ENCODE measurements at places on chromosomes 4 and X.

- DNase-seq = no peak
Observed at GRCh38 chr4:46852800-46853199, 56.2 kb downstream of the COX7B2 start.

GRCh38 chr4:104905546-104905945 lies 241.1 kb upstream of the TET2 start:
- no peak for DNase-seq

DNA sequence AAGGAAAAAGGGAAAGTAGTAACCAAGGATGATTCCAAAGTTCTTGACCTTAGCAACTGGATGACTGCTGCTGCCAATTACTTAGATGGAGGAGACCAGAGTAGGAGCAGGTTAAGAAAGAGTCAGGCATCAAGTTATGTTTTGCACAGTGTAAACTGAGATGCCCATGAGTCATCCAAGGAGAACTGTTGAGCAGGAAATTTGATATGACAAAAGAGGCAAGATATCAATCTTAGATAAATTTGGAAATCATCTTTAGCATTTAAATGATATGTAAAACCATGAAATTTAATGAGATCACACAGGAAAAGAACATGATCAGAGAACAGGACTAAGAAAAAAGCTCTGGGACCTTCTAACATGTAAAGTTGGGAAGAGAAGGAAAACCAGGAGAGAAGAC lies 361.3 kb downstream of the OPHN1 start:
- DNase-seq = no peak

GRCh38 chr4:174475528-174475927 lies 46.8 kb downstream of the HPGD start:
- no peak for DNase-seq

DNA sequence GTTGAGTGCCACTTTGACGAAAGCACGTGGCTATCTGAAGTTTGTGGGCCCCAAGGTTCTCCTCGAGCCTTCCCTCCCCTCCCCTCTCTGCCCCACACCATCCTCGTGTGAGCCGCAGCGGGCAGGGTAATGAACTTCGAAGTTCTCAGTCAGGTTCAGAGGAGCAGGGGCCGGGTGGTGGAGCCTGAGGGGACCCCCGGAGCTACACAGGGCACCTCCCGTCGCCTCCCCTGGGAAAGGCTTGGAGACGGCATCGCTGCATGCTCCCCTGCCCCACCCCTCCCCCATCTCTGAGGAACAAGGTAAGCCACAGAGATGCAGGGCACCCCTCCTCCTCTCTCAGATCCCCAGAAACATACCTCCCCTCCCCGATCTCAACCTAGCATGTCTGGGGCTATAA lies 2.8 kb upstream of the NKX1-1 start:
- no peak for DNase-seq

DNA sequence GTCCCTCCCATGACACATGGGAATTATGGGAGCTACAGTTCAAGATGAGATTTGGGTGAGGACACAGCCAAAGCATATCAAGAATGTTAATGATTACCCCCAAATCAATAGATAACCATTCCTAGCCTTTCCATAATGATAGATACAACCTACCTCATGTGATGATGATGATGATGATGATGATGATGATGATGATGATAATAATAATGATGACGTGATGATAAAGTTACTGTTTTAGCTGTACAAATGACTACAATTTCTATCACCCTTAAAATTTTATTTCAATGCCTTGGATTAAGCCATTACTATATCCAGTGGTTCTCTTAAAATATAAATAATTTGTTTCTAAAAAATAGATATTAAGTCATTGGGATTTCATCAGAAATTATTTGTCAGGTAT lies 55.2 kb upstream of the NLGN4X start:
- DNase-seq = no peak

DNA sequence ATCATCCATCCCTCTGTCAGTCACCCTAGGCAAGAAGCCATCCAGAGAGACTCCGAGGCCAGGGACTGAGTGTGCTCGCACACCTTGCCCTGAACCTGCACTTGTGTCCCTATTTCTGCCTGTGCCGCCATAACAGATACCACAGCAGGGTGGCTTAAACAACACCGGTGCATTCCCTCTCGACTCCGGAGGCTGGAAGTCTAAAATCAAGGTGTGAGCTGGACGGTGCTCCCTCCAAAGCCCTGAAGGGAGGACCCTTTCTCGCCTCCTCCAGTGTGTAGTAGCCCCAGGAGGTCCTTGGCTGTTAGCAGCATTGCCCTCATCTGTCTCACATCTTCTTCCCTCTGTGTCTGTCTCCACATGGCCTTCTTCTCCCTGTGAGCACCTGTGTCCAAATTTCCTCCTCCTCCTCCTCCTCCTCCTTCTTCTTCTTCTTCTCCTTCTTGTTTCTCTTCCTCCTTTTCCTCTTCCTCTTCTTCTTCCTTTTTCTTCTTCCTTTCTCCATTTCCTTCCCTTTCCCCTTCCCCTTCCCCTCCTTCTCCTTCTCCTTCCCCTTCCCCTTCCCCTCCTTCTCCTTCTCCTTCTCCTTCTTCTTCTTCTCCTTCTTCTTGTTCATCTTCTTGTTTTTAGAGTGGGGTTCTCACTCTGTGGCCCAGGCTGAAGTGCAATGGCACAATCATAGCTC lies 98.1 kb upstream of the ENPP6 start:
- no peak for DNase-seq

DNA sequence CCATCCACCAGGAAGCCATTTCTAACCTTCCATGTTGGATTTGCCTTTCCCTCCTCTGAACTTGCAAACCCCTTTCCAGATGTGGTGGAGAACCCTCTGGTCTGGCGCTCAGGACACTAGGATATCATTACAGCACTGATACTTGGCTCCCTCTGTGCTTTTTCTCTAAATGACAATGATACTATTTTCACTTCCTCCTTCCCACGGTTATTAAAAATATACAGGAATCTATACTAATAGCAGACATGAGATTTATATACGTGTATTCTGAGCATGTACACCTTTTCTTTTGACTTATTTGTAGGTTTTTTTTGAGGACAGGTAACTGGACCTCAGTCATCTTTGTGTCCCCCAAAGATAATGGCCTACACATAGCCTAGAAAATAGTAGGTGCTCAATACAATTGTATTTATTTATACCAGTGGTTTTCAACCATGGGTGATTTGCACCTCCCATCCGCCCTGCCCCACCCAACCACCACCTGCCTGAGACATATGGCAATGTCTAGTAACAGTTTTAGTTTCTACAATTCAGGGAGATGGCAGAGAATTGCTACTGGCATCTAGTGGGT lies 60.4 kb upstream of the PLAC8 start:
- DNase-seq = no peak

GRCh38 chrX:101659601-101660063 lies at the start of gene ARMCX2:
TSS of gene ARMCX2 (minus strand) at chrX:101659850. CDS start at chrX:101657588, 2,262 bp downstream.
- no peak for DNase-seq

GRCh38 chrX:40065296-40066046 lies 32.3 kb downstream of the BCOR start:
- no peak for DNase-seq

GRCh38 chr4:166577639-166578038 lies 656.7 kb downstream of the SPOCK3 start:
- DNase-seq = no peak

DNA sequence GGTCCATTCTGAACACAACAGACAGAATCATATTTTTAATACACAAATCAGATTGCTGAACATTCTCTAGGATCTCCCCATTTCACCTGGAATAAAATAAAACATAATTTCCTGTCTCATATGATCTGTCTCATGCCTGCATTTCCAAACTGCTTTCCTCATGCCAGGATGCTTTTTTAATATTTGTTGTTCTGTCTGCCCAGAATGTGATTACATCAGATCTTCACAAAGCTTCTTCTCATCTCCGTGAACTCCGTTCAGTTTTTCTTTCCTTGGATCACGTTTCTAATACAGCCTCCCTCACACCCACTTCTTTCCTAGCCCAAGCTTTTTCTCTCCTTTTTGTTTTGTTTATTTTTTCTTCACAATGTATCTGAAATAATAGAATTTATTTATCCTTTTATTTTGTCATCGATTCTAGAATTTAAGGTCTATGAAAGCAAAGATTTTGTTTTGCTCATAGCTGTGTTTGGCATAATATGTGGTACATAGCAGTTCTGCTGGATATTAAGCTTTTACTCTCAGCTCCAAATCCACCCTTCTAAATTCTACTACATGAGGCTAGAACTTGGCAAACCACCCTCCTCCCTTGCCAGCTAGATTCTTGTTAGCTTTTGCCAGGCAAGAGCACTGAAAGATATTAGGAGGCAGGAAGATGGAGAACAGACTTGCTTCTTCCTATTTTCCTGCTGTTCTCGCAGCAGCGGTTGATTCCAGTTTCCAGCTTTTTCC lies 165.5 kb upstream of the SLIT2 start:
- DNase-seq = no peak

DNA sequence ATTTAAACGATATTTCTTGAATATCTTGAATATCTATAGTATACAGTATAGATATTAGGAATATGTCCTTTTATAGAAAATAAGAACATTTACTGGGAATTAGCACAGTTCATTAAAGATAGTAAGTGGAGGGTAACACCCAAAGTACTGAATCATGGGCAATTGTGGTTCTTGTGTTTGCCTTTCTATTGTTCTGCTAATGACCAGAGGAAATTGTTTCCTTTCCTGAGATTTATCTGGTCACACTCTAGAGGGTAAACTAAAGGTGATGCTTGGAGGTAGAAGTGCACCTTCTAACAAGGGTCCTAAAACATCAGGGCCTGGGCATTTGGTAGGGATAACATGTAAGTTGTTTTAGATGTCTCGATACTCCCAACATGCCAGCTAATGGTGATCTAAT lies 241.3 kb upstream of the SFRP2 start:
- DNase-seq = no peak

GRCh38 chr4:88527787-88528186 lies 4.2 kb upstream of the PYURF start:
- DNase-seq = no peak

DNA sequence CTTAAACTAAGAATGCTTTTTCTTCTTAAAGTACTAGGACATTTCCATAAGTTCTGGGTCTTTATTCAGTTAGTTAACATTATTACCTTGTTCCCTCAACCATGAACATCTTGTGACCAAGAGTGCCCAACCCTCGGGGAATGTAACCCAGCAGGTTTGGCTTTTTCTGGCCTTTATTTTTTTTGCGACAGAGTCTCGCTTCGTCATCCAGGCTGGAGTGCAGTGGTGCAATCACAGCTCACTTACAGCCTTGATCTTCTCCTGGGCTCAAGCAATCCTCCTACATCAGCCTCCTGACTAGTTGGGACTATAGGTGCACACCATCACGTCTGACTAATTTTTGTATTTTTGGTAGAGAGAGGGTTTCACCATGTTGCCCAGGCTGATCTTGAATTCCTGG lies 65.1 kb downstream of the USP11 start:
- DNase-seq = no peak

DNA sequence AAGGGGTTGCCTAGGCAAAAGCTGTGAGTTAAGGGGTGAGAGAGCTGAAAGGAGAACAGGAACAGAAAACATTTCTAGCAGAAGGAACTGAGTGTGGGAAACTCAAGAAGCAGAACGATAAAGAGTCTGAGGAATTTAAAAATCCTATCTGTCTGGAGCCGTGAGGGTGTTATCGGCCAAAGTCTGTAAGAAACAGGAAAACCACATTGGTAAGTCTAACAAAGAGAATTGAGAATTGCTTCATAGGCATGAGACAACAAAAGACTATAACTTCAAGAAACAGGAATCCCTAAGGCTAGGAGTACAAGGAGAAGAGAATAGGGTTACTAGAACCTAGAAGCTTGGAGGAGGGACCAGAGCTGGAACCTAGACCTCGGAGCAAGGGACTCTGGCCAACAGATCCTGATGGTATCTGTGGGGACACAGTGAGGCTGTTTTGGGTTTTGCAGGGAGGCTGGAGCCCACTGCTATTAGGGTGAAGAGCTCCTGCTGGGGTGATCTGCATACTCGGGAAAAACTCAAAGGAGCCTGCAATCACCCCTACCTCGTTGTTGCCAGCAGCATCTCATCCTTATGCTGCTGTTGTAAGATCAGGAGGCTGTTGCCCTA lies 175.6 kb downstream of the FBXO8 start:
- no peak for DNase-seq

- no peak for DNase-seq
Observed at GRCh38 chrX:129593137-129593536, 53.1 kb downstream of the OCRL start.

DNA sequence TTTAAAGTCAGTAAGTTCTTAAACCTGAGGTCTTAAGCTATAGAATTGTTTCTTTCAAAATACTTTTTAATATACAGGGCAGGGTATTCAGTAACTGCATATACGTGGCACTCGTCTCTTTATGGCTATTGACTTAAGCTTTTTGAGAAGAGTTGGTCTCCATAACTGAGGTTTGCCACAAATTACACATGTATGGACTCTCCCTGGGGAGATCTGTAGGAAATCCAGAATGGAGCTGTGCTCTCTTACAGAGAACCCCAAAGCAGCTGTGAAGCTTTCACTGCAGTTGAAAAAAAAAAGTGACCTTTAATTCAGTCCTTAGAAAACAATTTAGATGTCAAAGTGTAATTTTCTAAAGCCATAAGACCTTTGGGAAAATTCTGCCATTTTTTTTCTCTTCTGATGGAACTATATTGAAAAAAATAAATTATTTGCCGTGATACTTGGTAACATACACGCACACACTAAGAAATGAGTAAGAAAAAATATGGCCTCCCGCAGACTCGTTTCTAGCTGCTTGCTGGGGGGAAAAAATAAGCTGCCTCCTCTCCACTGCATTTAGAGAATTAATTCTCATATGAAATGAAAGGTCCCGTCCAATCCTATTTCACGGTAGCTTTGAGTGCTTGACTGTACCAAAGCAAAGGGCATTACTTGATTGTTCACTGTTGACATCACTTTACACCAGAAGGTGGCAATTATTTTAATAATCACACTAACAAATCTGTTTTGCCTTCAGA lies 159.4 kb upstream of the TENM3 start:
- DNase-seq = no peak

DNA sequence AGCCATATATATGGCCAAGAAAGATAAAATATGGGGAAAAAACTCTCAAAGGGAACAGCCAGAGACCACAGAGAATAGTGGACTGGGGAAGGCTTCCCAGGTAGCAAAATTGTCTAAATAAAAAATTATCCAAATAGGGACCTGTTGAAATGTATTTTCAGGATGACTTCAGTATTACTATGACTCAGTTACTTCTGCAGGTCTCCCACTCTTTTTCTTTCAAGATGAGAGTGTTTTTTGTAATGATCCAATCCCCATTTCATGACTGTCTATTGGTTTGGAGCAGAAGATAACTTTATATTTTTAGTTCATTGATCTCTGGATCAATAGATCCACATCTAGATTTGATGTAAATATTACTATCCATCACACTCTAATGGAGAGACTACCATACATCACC lies 372.1 kb upstream of the EMCN start:
- no peak for DNase-seq

DNA sequence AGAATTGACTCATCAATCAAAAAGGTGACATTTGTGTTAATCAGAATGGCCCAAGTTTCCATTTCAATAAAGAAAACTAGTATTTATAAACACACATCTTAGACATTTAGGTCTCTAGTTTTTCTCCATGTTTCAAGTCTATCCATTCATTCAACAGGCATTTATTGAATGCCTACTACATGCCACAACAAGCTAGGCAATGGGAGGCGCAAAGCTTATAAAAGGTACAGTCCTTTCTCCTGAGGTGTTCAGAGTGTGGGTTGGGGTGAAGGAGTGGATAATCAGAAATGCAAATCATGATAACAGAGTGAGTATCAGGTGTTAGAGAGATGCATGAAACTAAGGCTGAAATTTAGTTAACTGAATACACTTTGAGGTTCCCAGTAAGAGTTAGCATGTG lies 78.0 kb downstream of the HCCS start:
- no peak for DNase-seq

Measured in NCI-H2081 treated with DMSO at 0.1 percent for 48 hours (cell line).